ENCODE measurements at places on chromosomes 11 and 22.
A peak's percentile ranks its signal among the peaks of the same experiment; 100 is the strongest.

DNA sequence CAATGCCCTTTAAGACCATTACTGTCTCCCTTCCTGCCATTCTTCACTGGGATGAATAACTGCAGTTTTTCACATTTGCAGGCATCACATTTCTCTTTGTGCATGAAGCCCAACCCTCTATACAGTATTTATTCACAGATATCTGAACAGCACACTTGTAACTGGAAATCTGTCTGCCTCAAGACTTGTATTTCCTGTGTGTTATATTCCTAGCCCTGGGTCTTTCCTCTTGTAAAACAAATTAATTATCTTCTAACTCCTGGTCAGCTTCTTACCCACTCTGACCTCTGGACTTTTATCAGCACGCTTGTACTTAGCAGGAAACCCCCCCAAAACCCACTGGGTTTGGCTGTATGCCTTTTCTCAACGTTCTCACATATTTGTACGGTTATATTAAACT lies 2.0 kb downstream of the CSRP3 start:
- no peak for DNase-seq

DNA sequence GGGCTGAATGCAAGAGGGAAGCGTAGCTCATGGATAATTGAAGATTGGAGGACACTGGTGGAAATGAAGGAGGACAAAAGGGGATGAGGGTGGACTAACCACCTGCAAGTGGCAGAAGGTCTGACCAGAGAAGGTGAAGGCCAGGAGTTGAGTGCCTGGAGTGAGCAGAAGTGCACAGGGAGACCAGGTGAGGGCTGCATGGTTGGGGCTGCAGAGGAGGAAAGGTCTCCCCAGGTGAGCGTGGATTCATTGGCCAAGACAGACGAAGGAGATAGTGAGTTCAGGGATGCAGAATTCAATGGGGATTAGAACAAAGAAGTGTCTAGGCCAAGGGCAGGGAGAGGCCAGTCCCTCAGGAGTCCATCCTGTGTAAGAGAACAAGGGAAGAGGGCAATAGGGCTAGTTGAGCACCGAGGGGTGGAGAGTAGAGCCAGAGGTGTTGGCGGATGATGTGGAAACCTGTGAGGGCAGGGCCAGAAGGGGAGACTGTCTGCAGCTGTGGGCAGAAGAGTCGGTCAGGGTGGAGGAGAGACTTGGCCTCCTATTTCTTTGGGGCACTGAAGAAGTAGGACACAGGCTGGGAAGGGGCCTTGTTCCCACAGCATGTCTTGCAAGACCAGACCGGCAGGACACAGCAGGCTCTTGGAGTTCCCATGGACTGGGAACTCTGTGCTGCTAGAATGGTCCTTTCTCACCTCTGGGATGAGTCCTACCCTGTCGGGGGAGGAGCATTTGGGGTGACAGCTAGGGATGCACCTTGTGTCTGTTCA lies 6.7 kb downstream of the TRIM29 start:
- peak; percentile 54 for DNase-seq

DNA sequence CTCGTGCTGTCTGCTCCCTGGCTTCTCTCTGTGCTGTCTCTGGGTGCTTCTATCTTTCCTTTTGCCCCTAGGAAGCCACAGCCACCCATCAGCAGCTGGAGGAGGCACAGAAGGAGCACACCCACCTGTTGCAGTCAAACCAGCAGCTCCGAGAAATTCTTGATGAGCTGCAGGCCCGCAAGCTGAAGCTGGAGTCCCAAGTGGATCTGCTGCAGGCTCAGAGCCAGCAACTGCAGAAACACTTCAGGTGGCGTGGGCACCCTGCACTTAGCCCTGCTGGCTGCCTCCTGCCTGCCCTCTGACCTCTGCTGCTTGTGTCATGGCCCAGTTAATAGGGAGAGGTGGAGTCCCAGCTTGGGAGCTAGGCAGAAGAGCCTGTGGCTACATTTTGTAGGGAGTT lies 67.8 kb downstream of the CEP164 start:
- peak; percentile 55 for DNase-seq

GRCh38 chr11:119167933-119168332 lies 592 bp upstream of the NLRX1 start:
- DNase-seq = no peak

DNA sequence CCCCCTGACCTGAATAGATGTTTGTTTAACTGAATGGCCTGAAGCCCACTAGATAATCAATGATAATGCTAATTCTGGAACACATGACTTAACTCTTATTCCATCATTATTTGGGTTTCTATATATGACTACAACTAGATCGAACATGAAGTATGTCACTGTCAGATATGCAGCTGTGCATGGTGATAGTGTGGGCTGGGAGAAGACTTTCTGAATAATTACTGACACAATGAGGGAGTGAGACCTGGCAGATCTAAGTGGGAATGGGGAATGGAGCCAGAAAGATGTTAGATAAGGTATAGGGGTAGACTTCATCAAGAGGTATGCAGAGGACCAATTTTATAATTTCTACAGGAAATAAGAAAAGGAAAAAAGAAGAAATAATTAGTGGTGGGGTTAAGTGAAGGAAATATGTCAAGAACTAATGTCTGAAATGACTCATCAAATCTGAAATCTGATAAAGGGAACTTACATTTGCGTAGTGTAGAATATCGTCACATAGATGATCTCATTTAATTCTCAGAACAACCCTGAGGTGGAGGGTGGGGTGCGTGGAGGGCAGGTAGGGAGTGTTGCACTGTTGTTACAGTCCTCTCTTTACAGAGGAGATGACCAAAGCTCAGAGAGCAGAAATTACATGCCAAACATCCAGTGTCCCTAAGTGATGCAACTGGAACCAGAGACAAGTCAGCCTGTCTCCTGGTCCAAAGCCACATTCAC lies 68.2 kb upstream of the EED start:
- no peak for DNase-seq

- DNase-seq = peak; percentile 34
These were observed 729.7 kb downstream of the BRD1 start for GRCh38 chr22:49097966-49098365.

- no peak for DNase-seq
These were observed 3.6 kb upstream of the KAT5 start for GRCh38 chr11:65708451-65708850.

- DNase-seq = no peak
These were observed 58.5 kb downstream of the GAB4 start for GRCh38 chr22:16949561-16949960.

DNA sequence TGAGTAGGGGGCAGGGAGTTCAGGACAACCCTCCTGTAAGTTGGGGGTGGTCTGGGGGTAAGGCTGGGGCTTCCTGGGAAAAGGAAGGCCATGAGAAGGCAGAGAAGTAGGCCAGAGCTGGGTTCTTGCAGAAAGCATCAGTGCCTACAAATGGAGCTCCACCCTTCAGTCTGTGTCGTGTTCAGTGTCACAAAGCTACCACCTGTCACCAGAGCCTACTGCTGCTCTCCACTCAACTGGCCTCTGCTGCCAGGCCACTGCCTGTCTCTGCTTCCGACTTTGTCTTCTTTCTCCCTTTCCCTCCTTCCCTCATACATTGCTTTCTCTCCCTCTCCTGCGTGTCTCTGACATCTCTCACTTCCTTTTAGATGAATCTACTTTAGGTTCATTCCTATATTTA lies 3.4 kb upstream of the WBP2NL start:
- DNase-seq = no peak

GRCh38 chr11:43943931-43944751 lies 1.7 kb downstream of the C11orf96 start:
- peak; percentile 76 for DNase-seq

- peak; percentile 91 for DNase-seq
These were observed at the start of gene CERK for GRCh38 chr22:46737976-46738646. CERK (minus strand) TSS chr22:46738252; CDS start chr22:46738148, 104 bp downstream.

DNA sequence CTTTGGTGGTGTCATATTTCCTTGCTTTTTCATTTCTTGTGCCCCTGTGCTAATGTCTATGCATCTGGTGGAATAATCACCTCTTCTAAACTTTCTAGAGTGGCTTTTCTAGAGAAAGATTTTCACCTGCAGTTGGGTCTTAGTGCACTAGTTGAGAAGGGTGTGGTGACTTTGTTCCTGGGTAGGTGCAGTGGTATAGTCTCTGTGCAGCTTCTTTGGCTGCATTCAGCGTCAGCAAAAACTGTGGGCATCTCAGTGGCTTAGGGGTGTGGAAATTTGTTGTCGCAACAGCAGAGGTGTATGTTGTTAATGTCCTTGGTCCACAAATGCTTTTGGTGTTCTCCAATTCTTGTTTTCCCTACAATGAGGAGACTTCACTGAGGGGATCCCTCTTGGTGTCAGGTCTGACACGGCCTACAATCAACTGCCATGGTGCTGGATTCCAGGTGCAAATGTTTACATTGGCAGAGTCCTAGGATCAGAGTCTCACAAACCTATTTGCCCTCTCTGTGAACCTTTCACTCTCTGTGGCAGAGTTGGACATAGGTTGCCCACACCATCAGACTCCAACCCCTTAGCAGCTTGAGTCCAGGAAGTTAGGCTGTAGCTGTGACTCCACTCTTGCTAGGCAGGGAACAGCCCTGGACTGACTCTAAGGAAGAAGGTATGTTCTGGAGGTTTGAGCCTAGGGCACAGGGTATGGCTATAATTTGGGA lies 48.8 kb downstream of the GDPD4 start:
- DNase-seq = no peak

DNA sequence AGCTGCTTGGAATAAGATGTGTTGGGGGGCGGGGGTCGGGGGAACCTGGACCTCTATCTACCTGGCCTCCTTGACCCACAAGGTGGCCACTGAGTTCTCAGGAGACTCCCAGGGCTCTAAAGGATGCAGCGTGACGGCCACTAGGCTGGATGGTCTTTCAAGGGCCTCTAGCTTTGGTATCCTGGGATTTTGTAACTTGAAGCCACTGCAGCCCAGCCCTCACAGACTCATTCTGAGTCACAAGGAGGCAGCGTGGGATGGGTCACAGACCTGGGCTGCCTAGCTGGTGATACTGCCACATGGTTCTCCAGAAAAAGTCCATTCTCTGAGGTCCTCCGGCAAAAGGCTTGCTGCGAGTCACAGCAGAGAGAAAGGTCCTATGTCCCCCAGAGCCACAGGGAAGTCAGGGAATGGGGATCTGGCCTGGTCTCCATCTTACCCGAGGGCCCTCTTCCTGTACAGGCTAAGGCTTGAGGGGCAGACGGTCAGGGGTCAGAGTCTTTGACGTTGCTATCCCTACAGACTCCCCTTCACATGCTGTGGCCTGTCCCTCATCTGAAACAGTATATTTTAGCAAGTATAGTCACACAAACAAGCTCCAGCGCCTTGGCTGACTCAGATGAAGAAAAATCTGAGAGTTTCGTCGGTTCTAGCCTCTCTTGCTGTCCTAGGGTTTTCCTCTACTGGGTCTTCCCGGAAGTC lies 52.4 kb downstream of the KCNC1 start:
- DNase-seq = no peak

DNA sequence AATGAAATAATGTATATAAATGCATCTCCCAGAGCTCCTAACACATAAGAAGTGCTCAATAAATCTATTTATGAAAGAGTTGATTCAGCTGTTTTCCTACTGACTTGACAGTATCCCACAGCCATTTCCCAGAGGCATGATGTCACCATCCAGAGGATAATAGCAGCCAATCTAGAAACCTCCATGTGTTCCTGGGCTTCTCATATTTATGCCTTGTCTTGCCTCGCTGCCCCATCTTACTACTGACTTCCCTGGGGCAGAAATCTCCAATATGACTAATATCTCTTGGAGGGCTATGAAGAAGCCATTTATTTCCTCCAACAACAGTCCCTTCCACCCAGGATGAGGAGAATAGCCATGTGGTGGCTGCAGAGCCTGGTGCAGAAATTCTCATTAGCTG lies 115.4 kb upstream of the NAV2 start:
- DNase-seq = no peak

DNA sequence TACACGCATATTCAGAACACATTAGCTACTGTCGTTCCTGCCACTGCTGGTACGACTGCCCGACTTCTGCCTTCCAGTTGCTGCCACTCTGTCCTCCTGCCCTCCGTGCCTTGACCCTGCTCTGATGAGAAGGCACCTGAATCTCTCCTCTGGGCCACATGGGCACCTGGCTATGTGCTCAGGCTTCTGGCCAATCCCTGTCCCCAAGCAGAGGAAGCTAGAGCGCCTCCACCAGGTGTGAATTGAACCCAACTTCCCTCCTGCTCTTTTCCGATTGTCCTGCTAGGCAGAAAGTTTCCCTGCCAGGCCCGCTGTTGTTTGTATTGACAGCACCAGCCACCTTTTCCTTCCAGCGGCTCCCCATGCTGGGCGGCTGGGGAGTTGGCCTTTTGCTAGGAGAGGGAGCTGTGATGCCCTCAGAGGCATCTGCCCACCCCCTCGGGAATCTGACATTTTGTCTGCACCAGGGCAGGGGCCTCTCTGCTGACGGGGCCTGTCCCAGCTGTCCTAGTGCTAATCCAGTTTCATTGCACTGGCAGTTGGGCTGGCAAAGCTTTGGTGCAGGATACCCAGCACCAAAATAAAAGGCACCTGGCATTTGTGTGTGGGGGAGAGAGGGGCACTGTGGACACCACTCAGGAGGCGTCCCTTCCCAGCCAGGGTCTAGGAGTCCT lies 118.0 kb downstream of the GRIK4 start:
- DNase-seq = no peak

DNA sequence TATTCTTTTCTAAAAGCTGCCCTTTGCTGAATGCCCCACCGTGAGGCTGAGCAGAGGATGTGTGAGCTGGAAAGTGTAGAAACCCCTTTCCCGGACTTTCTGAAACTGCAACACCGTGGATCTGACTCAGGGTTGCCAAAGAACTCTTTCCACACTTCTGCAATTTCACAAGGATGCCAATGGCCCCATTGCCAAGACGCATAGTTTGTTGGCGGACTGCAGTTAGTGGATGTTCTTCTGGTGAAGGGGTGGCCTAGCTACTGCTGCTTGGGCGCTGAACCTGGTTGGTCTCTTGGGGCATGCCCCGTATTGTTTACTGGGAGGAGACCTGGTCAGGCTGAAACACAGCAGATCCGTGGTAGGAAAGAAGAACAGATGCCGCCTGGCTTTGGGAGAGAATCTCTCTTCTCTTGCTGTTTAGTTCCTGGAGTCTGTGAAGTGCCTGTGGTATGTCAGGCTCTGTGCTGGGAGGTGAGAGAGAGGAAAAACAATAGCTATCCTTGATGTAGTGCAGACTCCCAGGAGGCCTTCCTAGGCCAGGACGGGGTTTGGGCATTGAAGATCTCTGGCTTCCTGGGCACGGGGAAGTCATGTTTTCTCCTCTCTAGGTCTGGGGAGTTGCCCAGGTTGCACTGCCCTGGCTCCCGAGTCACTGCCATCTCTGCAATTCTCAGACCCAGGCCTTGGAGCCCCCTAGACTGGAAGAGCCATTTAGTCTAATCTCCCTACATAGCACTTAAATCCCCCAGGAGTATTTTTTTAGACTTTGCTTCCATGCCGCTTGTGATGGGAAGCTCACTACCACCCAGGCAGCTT lies 26.9 kb downstream of the CD82 start:
- DNase-seq = no peak

DNA sequence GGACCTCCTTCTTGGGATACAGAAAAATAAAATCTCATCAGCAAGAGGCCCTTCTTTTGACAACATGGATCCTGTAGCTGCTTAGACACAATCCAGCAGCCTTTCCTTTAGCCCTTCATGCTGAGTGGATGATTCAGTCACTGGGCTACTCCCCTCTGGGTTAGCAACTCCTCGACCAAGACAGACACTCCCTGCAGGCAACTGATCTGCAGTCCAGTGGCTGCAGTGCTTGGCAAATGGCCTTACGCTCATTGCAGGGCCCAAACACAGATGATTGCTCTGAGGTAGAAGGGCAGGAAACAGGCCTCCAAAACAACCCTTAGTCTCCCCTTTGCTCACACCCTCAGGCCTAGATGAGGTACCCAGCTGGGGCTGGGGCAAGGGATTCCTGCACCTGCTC lies 73.2 kb upstream of the OPCML start:
- no peak for DNase-seq
